ENCODE measurements at places on chromosomes 11 and 22.

DNA sequence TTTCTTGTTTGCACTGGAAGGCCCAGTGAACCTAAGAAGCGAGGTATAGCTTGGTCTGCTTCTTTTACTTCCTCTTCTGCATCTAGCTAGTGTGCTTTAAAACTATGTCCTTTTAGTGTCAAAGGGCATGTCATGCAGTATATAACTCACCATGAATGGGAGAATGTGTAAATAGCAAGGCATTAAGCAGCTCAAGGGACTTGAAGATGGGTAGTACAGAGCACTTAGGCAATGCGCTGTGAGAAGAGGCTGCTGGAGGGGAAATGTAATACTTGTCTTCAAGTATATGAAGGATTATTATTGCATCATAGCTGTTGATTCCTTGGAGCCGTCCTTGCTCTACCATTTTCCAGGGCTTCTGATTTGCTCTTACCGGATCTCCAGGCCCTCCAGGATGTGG lies 7.6 kb downstream of the MAML2 start:
- no peak for DNase-seq

GRCh38 chr22:44286646-44287045 lies 26.1 kb downstream of the SHISAL1 start:
- no peak for DNase-seq

DNA sequence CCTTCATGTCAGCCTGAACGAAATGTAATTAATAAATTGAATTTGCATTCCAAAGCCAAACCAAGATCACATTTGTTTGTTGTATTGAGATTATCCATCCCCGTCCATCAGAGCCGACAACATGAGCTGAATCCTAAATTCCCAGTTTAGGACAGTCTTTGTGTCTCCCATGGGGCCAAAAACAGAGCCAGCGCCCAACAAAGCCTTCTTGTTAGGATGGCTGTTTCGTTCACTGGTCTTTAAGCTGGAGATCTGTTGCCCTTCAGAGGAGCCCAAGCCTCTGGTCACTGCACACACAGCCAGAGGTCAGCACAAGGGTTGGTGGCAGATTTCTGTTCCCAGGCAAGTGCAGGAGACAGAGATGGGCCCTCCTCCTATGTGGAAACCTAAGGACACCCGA lies 25.8 kb downstream of the DSCAML1 start:
- no peak for DNase-seq

DNA sequence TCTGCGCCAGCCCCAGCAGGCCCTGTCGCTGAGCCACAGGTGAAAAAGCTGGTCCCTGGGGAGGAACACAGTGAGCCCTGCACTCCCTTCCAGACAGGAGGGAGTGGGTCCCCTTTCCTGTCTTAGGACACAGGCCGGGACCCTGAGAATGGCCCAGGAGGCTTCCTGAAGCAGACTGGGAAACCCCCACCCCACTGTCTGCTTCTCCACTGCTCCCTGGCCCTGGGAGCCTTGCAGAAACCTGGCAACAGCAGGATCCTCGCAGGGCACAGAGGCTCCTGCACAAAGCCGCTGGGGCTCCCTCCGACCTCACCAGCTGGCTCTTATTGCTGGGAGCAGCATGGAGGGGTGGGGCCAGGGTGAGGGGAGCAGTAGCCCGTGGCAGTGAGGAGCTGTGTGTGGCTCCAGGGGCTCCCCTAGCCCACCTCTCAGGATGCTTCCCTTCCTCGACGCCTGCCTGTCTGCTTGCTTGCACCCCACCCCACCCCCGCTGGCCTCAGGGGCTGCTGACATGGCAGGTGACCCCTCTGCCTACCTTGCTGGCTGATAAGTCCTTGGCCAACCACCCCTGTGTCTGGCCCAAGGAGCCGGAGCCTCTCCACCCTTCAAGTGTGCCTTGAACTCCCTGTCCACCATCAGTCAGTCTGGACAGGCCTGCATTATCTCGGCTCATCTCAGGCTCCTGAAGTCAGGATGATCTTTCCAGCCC lies 72.1 kb upstream of the KCNQ1OT1 start:
- no peak for DNase-seq

DNA sequence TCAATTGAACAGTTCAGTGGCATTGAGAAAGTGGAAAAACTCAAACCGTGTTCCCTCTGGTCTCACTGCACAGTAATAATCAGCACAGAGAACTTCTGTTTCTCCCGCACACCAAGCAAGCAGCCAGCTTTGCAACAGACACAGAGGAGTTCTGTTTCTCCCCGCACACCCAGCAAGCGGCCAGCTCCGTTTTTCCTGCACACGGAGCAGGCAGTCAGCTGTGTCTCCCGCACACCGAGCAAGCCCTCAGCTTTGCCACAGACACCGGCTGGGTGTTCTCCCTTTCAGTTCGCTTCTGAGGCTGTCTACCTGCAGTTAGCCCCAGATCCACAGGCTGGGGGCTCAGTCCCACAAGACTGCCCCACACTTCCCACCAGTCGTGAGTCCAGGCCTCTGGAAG lies 9.9 kb upstream of the TALDO1 start:
- no peak for DNase-seq

DNA sequence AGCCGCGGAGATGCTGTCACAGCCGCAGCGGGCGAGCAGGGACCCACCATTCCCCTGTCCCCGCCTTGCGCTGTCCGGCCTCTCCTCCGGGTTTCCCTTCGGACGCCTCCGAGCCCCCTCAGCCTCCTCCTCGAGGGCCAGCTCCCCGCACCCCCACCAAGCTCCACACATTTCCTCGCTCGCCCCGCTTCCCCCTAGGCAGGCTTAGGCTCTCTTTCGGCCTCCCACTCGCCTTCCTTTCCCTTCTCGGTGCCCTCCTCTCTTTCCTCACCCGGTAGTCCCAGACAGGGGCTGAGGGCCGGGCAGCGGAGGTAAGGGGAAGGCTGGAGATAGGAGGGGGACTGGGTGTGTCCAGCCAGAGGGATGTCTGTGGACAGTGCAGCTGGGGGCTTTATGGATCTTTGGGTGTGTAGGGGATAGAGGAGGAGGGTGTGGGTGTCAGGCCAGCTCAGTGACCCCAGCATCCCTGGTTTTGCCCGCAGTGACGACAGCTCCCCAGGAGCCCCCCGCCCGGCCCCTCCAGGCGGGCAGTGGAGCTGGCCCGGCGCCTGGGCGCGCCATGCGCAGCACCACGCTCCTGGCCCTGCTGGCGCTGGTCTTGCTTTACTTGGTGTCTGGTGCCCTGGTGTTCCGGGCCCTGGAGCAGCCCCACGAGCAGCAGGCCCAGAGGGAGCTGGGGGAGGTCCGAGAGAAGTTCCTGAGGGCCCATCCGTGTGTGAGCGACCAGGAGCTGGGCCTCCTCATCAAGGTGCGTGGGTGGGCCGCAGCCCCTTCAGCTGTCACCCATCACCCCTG lies 1.6 kb downstream of the KCNK4 start:
- no peak for DNase-seq

DNA sequence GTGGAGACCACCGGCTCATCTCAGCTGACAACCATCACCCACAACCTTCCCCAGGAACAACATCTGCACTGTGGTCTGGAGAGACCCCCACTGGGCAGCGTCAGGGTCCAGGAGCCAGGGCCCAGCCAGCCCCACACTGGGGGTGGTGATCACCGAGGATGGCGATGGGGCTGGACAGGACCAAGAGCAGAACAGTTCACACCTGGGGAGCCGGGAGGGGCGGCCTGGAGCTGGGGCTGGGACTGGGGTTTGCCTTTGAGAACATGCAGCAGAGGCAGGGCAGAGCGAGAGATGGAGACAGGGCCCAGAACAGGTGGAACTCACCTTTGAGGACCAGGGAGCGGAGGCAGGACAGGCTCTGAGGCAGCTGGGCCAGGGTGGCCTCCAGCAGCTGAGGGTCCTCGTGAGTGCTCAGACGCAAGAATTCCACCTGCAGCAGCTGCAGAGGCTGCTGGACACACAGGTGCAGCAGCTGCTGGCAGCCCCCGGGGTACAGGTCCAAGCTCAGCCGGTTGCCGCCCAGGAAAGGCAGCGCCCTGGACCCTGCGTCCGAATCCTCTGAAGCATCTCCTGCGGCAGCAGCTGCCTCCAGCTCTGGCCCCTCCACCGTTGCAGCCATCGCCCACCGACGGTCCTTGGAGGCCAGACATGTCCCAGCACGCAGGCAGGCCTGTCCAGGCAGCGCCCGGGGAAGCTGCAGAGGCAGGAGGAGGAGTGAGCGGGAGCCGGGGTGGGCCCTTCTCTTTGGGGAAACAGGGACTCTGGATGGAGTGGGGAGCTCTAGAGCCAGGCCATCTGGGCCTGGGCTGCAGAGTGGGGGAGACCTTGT lies 1.0 kb downstream of the PIDD1 start:
- no peak for DNase-seq

- DNase-seq, result peak; percentile 32
These were observed 208.6 kb downstream of the DBX1 start for GRCh38 chr11:19951558-19952115.

- DNase-seq, result peak; percentile 54
These were observed 11.3 kb upstream of the MS4A7 start for GRCh38 chr11:60367009-60367408.

DNA sequence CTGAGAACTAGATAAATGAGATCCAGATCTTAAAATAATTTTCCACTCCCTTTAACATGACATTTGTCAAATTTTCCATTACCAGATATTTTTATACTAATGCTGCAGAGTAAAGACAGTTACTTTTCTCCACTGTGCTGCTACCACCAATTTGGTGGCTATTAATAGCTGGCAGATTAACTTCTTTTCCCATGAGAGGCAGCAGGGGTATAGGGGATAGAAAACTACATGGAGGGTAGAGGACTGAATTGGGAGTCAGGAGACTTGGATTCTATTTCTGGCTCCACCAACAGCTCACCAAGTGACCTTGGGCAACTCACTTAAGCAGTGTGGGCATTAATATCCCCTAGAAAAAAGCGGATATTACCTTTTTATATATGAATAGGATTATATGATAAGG lies 69.2 kb downstream of the KIF18A start:
- no peak for DNase-seq

Data from GM19239 (cell line).